Cerebellar nuclear complex (tissue), 1 donor: ENCODE measurements at places on chromosomes 7 and 10.

- DNase-seq, result no peak
Measured at GRCh38 chr10:77082601-77083252, 554.9 kb downstream of the KCNMA1 start.

- no peak for DNase-seq
Measured at GRCh38 chr10:91632671-91633550, at the start of gene PPP1R3C. PPP1R3C (minus strand) TSS chr10:91633071; CDS start chr10:91632969, 102 bp downstream.

DNA sequence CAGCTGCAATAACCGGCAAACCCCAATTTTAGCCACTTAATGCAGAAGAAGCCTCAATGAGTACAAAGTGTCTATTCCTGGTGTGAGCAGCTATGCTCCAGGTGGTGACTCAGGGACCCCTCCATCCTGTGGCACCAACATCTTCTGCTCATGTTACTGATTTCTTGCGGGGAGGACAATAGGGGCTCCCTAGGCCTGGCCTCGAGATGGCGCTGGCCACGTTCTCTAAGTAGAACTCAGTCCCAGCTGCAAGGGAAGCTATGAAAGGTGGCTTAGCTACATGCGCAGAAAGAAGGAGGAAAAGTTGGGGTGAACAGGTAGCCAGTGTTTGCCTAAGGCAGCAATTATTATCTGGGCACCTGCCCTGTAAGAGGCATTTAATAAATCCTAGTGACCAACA, 6.6 kb downstream of the GJD4 start:
- no peak for DNase-seq

DNA sequence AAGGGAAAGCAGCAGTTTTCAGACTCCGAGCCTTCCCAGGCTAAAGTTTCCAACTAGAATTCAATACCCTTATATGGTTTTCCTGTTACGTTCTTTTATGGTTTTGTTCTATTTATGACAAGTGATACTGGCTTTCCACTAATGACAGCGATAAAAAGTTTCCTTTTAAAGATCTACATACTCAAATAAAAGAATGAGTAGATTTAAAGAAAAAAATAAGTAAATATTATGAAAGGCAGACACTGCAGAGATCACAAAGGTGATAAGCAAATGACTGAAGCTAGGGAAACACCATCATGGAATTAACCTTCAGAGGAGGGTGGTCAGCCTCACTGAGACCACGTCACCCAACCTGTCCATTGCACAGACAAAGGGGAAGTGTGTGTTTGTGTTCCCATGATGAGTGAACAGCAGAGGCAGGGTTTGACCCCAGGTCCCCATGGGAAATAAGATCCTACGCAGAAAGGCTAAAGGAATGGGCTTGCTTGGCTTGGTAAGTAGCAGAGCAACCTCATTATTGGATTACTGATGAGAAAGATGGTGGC, 4.0 kb downstream of the VSIR start:
- DNase-seq, result no peak

GRCh38 chr7:90625562-90625961, 29.4 kb downstream of the CDK14 start:
- DNase-seq, result no peak

DNA sequence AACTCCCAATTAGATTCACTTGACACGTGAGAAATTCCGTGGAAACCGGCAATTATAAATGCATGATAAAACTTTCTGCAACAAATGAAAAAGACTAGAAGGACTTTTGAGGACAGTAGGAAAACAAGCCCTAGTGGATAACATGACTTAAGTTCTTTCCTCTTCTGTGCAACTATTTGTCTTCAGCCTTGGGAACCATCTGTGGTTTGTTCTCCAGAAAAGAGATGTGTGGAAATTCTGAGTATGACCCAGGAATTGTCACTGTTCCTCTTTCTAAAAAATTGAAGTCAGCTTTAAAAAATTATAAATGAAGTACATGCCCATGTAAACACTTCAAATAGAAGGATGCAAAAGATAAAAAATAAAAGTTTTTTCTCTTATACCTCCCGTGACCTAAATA, 128.6 kb upstream of the SVIL start:
- no peak for DNase-seq
